ENCODE measurements at places on chromosomes 2 and 18.

GRCh38 chr2:48107326-48107925, 201.1 kb upstream of the FBXO11 start:
- no peak for DNase-seq

- DNase-seq = no peak
Observed at GRCh38 chr2:133952420-133952819, 301.5 kb upstream of the MGAT5 start.

GRCh38 chr2:24182507-24182906, 7.7 kb downstream of the FAM228A start:
- peak; percentile 33 for DNase-seq

DNA sequence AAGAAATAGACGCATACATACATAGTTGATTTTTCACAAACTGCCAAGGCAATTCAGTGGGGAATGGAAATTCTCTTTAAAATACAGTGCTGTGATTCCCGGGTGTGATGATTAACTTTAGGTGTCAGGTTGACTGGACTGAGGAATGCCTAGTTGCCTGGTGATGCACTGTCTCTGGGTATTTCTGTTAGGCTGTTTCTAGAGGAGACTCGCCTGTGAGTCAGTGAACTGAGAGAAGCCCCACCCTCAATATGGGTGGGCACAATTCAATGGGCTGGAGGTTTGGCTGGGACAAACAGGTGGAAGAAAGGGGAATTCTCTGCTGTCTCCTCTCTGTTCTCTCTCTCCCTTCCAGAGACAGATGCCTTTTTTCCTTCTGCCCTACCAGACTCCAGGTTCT, 187.6 kb downstream of the ARHGAP28 start:
- DNase-seq = no peak

DNA sequence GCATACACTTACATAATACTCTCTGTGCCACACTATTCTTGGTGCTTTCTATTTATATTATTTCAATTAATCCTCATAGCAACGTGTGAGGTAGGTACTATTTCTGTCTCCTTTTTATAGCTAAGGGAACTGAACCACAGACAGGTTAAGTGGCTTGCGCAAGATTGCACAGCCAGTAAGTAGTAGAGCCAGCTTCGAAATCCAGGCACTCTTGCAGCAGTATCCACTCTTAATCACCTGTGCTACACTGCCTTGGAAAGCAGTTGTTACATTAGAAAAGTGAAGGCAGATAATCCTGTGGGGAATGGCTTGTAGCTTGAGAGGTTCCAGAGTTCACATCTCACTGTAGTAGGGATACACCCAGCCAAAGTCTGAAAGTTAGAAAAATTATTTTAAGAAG, 198.3 kb downstream of the LDLRAD4 start:
- no peak for DNase-seq

DNA sequence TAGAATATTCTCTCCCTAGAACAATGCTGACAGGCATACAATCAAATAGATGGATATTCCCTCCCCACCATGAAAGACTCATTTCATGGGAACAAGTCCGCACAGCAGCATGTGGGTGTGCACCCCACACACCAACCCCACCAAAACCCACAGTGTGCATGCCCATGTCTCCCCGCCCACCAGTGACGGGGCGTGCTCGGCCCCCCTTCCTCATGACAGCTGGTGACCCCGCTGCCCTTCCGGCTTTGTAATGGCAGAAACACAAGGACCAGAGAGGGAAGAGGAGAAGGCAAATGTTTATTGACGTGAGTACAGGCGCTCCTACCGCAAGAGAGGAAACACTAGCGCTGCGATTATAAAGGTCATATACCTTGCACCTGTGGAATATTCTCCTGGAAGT, 30.8 kb upstream of the ODC1 start:
- peak; percentile 38 for DNase-seq

GRCh38 chr2:118058951-118059350, 29.3 kb upstream of the INSIG2 start:
- no peak for DNase-seq

Measured in tongue (tissue), 3 donors.